ENCODE measurements at places on chromosomes 1 and 21.

DNA sequence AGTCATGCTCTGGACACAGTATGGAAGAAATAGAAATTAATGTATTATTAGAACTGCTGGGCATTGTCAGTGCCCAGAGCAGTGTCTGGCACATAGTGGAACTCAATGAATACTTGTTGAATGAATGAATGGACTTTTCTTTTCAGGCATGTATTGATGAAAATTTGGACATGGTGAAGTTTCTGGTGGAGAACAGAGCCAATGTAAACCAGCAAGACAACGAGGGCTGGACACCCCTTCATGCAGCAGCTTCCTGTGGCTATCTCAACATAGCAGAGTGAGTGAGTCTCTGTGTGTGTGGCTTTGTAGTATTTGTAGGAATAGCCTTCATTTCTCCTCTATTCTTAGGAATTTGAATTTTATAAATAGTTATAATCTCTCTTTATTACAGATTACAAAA, 68.1 kb downstream of the PPP1R12B start:
- no peak for DNase-seq

GRCh38 chr1:3321559-3322449, 132.7 kb upstream of the ARHGEF16 start:
- no peak for DNase-seq

GRCh38 chr1:205812878-205813754, at the start of gene SLC41A1:
TSS of gene SLC41A1 (minus strand) at chr1:205813198. CDS start at chr1:205810441, 2,757 bp downstream.
- DNase-seq, result peak; percentile 92

DNA sequence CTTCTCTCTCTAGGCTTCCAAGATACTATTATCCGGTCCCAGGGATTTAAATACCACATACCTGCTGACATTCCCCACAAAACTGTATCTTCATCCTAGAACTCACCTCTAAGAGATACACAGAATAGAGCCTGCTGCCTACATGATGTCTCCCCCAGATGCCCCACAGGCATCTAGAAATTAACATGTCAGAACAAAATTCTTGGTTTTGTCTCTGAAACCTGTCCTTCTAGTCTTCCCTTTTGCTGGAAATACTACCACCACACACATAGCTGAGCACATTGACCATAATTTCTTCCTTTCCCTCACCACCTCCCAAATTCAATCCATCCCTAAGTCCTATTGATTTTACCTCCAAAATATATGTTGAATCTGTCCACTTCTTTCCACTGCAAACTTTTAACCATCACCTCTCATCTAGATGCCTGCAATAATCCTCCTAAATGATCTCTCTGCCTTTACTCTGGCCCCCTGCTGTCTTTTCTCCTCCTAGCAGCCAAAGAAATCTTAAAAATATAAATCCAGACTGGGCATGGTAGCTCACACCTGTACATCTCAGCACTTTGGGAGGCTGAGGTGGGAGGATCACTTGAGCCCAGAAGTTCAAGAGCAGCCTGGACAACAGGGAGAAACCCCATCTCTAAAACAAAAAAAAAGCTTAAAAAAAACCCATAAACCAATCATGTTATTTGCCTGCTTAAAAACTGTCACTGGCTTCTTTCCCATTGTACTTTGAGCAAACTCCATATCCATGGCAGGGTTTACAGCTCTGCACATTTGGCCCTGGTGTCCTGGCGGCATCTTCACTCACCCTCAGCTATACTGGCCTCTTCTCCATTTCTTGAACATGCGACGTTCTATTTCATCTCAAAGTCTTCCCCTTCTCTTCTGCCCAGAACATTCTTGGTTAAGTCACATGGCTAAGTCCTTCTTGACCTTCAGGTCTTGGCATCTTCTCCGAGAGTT, 6.2 kb upstream of the FAM76A start:
- no peak for DNase-seq

- no peak for DNase-seq
Observed at GRCh38 chr1:23567996-23568607, 8.8 kb upstream of the ID3 start.

- no peak for DNase-seq
Observed at GRCh38 chr1:160781186-160781766, 14.7 kb upstream of the LY9 start.

DNA sequence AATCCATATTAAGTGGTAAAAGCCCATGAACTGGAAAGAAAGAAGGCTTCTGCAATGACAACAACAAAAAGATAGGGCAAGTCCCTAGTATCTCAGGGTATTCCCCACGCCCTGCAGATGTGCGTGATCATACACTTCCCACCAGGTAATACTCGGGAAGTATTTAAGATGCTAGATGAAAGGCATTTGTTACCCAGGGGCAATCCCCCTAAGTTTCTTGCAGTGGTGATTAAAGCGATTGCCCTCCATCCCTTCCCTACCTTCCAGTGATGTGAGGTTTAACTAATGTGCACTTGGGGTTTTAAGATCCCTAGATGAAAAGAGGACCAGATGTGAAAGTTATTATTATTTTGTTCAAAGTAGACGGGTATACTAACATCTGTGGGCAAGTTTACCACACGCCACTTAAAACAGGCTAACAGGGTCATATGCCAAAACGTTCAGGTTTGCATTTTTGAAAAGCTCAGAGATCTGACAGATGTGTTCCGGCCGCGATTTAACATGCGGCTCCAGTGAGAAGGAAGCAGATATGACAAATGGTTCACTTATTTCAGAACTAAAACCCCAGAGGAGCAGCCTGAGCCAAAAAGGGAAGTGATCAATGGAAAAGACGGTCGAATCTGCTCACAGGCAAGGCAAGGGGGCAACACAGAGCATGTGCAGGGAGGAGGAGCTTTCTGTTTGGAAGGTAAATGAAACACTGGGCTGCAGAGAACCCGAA, 17.4 kb downstream of the TIAM1 start:
- no peak for DNase-seq

- DNase-seq, result no peak
Observed at GRCh38 chr1:25123551-25123950, 108.8 kb downstream of the SYF2 start.

GRCh38 chr1:63545780-63546179, 22.5 kb downstream of the EFCAB7 start:
- DNase-seq, result no peak

- DNase-seq, result no peak
Observed at GRCh38 chr21:41196993-41197392, 29.0 kb downstream of the BACE2 start.

DNA sequence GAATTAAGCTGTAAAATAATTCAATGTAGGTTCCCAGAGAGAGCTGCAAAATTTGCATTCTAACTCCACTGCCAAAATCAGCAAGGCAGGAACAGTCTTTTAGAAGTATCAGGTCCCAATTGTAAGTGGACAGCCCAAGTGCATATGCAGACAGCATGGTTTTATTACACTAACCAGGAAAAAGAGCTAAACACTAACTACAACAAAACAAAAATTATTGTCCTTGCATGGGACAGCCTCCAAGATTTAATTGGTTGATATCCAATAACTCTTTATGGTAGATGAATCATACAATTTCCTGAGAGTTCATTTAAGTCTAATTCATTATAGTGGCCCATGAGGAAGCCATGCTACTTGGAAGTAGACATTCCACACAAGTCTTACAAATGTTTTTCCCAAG, 154.3 kb upstream of the ZNF648 start:
- no peak for DNase-seq

GRCh38 chr1:116448785-116449385, 75.8 kb downstream of the ATP1A1 start:
- no peak for DNase-seq

DNA sequence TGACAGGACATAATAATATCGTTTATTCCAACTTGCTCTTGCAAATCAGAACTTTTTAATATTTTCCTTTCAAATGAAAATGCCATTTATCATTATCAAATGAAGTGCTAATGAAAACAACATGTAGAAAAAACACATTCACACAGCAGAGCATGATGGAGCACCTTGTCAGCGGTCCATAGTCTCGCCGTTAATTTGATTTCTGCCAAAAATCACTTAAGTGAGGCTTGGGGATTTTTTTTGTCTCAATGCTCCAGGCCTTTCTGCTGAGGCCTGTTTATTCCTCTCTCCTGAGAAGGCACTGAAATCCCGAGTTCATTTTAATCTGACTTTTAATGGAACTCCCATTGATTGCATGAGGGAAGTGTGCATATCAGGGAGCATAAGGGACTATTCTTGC, 122.5 kb downstream of the ELAVL4 start:
- DNase-seq, result no peak

- DNase-seq, result no peak
Observed at GRCh38 chr21:27674041-27674615, 707.2 kb upstream of the ADAMTS5 start.

- no peak for DNase-seq
Observed at GRCh38 chr1:186187601-186188000, 187.5 kb downstream of the TPR start.

DNA sequence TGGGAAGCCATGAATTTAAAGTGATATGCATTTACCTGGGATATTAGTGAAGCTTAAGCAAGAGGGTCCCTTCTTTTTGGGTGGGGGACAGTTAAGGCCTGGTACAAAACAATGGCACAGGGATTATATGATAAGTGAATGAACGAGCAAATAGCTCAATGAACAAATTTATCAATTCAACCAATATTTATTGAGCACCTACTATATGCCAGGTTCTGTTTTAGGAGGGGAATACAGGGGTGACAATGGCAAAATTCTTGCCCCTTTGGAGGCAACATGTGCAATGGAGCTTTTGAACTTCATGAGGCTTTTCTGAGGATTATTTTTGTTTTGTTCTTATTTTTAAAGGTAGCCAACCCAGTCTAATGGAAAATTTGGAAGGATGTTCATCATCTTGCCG, 68.2 kb downstream of the FOXD2 start:
- DNase-seq, result no peak

GRCh38 chr1:12251442-12251841, 21.6 kb downstream of the VPS13D start:
- no peak for DNase-seq

DNA sequence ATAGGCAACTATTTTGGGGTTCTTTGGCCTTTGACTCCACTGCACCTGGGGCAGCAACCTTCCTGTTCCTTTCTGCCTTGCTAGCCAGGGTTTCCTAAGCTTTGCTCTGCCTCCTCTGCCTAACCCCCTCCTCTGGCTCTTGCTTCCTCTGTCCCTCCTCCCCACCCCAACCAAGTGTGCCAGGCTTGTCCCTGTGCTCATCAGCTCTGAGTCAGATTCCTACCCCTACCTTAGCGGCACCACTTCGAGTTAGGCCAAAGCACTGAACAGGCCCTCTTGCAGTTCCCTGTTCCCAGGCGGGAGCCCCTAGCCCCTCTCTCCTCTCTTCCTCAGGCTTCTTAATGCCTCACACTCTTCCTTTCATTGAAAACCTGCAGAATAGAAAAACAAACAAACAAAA, 74.8 kb upstream of the HAO2 start:
- no peak for DNase-seq

DNA sequence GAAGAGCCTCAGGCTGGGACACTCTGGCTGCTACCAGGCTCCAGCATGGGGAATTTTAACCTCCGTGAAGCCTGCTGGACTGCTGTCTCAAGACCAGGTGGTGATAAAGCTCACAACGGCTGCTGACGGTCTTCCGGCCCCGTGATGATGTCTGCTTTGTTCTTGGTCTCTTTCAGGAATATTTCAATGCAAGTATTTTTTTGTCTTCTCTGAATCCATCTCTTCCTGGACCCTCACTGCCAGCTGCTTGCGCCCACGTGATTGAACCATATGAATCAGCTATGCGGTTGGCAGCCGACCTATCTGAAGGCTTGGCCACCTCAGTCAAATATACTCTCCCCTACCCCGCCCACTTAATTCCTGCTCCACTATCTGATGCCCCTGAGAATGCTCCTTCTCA, 14.6 kb upstream of the SLC6A17 start:
- no peak for DNase-seq

Measured in stimulated activated effector memory CD8-positive, alpha-beta T cell treated with anti-CD3 and anti-CD28 coated beads, Interleukin-12 subunit alpha, Interleukin-12 subunit beta, amount 100 ng/mL, for 72 hours (primary cell).